ENCODE measurements at places on chromosomes 4 and X.

DNA sequence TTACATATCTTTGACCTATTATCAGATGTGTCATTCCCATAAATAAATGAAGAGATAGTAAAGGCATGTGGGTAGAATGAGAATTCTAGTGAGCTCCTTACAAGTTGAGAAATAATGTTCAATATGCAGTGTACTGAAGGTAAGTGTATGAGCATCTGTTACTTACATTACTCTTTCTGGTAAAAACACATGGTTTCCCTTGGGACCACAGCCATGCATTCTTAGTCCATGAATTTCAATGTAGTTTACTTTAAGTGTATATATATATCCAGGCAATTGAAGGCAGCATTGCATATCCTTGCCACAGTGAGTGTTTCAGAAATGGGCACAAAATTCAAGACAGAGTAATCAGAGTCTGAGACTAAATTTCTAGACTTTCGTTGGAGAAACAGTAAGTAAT lies 277.2 kb downstream of the CXXC4 start:
- no peak for DNase-seq

DNA sequence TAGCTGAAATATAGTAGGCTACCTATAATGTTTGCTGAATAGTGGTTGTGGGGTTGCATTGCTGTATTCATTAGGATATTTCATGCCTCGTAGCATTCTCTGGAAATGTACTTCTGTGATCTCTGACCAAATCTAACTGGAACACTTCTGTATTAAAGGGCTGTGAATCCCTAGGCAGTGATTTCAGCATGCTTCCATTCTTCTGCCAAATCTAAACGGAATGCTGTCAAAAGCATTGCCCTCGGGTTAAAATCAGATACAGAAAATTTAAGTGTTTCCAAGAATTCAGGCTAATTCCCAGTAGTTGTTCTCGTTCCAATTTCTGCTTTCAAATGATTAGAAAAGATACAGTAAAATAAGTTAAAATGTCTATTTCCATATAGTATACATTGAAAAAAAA lies 1847.5 kb upstream of the IGFBP7 start:
- DNase-seq: no peak

DNA sequence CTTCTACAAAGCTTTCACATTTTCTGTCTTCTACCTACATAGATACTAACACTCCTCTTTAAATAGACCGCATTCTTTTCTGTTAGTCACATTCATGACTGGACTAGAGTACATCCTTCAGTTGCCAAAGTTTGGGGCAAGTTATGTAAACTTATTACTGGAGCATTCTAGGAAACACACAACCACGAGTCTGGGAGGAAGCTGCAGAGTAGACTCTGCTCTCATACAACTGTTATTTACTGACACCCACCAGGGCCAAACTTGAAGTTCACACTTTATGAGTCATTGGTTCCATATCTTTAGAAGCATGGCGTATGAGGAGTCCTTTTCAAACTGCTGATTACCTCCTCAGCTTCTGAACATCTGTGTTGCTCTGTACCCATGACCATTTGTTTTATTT lies 87.0 kb downstream of the RNF150 start:
- DNase-seq: no peak

GRCh38 chr4:3268395-3269104 lies 19.6 kb downstream of the MSANTD1 start:
- no peak for DNase-seq

DNA sequence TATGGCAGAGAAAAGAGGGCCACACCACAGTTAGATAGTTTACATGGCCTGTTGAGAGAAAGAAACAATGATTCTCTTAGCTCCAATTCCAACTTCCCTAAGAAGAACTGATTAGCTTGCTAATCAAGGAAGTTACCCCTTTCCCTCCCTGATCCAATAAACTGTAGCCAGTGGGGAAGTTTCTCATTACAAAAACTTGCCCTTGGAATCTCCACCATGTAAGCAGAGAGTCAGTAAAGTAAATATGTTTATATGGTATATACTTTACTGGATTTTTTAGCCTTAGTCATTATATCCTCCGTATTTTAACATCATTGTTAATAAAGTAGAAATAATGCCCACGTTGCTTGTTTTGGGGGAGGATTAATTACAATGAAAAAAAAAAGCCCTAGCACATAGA lies 7.7 kb upstream of the ADGRL3 start:
- DNase-seq: no peak

- DNase-seq: no peak
These were observed 188.0 kb downstream of the STIM2 start for GRCh38 chr4:27048429-27049238.

GRCh38 chr4:168566726-168567125 lies 69.9 kb downstream of the PALLD start:
- no peak for DNase-seq

DNA sequence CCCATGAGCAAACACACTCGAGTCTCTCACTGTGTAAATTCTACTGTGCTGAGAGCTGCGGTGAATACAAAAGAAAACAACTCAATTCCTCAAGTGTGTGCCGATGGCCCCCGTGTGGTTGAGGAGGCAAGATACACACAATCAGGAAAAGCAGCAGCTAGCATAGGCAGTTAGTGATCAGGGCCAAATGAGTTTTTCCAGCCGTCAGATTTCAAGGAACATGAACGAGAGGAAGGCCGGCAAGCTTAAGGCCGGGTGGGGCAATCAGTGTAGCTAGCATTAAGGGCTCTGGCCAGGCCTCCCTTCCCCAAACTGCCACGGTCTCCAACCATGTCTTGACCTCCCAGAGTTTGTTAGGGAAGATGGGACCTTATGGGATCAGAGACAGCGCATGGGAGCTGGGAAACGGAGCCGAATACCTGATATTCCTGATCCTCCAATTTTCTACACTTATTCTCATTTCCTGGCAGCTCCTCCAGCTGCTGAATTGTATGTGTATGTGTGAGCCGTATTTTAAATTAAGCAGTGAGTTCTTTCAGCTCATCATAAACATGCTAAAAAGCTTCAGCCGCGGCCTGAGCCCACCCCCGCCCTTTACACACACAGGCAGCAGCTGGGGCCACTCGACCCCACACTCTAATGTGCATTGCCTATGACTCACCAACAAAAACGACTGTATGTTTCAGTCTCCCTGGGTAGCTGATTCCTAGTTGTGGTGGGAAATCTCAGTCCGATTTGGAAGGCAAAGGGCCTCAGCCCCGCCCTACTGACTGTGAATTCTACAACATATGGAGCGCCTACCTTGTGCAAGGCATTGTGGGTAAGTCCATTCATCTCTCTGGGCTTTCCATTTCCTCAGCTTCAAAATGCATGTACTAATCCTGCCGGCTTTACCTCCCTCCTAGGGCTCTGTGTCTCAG lies 59.9 kb downstream of the RTL9 start:
- DNase-seq: no peak

DNA sequence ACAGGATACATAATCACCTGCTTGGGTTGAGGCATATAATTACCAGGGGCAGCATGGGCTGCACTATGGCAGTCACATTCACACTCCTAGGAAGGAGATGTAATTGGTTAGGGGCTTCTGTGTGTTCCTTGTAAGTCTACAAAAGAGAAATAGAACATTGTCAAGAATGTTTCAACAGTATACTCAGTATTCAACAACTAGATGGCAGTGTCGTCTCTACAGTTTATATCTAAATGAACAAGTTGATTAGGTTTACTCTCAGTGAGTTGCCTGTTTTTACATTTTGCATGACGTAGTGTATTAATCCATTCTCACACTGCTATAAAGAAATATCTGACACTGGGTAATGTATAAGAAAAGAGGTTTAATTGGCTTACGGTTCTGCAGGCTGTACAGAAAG lies 50.5 kb upstream of the RAB33B start:
- no peak for DNase-seq

- DNase-seq: no peak
These were observed 61.8 kb downstream of the UGT2B10 start for GRCh38 chr4:68877555-68877954.

GRCh38 chr4:25182937-25183336 lies 22.7 kb upstream of the SEPSECS start:
- DNase-seq: no peak

- DNase-seq: no peak
These were observed 25.0 kb downstream of the ADGRA3 start for GRCh38 chr4:22490718-22491315.

DNA sequence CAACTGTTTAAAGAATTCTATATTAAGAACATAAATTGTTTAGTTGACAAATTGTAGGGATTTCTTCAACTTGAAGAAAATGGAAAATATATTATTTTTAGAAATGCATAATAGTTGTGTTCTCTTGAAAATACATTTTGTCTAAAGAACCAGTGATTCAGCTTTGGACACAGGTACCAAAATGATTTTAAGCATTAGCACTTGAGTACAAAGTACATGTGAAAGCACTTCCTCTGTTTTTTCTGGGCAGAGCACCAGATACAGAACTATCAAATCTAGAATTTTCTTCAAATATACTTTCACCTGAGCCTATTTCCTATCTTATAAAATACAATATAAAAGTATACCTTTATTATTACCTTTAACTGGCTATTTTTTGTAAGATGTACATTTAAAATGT lies 539.8 kb downstream of the ADGRL3 start:
- no peak for DNase-seq

DNA sequence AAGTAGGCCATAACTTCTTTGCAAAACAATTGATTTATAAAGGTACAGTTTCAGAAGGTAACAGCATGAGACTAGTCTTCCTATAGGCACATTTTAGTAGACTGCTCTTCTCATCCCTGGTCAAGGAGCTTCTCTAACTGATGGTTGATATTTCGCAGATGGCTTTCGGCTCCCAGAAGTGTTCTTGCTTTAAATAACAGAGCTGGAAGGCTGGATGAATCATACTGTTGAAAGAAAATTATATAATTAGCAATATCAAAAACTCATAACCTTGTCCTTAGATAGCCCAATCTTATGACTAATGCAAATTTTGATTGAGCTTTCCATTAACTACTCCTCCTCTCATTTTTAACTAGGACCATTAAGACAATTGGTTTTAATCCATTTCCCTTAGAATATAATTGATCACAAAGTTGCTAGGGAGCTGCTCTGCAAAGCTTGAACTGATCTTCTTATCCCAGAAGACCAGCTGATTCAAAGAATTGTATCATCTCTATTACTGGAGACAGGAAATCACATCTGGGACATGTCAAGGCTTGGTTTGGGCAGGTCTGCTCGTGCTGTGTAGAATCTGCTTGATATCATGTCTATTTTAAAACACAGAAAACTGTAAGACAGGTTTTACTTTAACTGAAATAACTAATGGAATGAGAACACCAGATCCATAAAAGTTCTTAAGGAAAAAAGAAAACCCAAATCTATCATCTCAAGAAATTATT lies 38.6 kb downstream of the CENPU start:
- DNase-seq: no peak

GRCh38 chr4:139822391-139822790 lies 156.8 kb downstream of the MGST2 start:
- DNase-seq: no peak

GRCh38 chr4:184913356-184914143 lies 87.8 kb upstream of the ACSL1 start:
- DNase-seq: no peak

GRCh38 chr4:53431052-53431451 lies 53.6 kb downstream of the FIP1L1 start:
- peak; percentile 28 for DNase-seq

DNA sequence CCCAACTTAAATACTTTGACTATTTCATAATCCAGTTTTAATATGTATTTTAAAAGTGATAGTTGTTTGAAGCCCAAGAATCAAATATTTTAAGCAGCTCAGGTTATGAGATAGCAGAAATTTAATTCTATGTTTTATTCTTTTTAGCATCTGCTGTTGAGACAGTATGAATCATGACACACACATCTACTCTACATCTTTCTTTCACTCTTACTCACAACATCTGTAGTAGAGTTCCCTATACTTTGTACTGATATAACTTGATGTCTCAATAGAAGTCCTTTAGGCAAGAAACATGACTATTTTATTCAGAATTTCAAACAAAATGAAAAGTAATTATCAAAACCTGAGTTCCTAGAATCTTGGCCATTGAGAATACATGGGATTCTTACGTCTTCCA lies 187.9 kb upstream of the GNPDA2 start:
- no peak for DNase-seq

- no peak for DNase-seq
These were observed 561 bp downstream of the IRAK1 start for GRCh38 chrX:154019061-154019621.

DNA sequence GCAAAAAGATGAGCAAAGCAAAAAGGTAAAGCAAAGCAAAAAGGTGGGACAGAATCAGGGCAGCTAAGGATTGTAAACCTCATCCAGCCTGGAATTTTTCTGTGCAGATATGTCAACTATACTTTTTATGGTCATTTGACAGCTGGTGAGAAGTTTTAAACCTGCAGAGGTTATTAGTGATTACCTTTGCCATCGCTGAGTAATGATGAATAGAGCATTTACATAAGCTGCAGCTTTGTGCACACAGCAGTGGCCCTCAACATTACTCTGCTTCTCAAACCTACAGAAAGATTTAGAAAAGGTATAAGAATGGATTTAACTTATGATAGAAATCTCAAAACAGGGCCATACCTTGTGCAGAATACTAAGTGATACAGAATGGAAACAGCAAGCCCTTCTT lies 54.5 kb upstream of the C4orf54 start:
- no peak for DNase-seq

DNA sequence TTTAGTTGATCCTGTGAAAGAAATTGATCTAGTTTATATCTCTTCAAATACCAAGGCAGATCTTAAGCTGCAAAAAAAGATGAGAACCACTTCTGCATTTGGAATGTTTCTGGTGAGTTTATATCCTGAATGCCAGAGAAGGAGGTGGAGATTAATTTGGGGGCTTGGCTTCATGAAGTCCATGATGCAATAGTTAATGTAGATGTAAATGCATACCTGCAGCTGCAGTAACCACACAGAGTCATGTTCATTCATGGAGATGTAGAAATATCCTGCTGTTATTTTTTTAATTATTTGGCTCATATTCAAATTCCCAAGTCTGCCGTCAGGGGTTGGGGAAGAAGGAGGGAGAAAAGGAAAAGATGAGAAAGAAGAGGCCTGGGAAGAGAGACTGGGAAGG lies at the start of gene SULT1E1:
Gene SULT1E1 (minus strand): TSS at position 94 of the 400 bp plus-strand sequence. CDS start 2,501 bp downstream, outside the sequence.
- DNase-seq: no peak

DNA sequence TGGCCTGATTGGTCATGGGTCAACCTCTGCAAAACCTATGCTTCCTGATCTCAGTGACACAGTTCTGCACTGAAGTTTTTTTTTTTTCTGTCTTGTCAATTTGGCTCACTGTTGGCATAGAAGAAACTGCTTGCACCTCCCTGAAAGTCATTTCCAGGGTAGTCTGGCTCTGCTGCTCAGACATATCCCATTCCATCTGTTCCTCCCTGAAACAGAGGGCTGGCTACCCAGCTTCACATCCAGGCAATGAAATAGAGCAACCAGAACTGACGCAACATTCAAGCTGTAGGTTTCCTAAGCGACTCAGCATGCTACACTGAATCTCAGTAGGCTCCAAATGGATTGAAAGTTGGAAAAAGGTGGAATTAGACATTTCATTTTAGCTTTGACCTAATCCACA lies 176.8 kb upstream of the MBNL3 start:
- DNase-seq: no peak

- no peak for DNase-seq
These were observed 2020.8 kb upstream of the ADGRL3 start for GRCh38 chr4:59179372-59179771.
